ENCODE measurements at places on chromosomes 5 and 9. TPM values are rescaled to one million over a fixed set of nuclear protein-coding genes. Genes with fewer than 3 reads are reported as not detected.

GRCh38 chr9:86723346-86723745, 224.0 kb downstream of the GAS1 start:
- no peak for DNase-seq

- no peak for DNase-seq
Measured at GRCh38 chr5:155250596-155250995, 237.0 kb downstream of the KIF4B start.

- no peak for DNase-seq
Measured at GRCh38 chr5:33832404-33833236, 59.2 kb downstream of the ADAMTS12 start.

HTR4 gene
- total RNA-seq: 18.8 TPM

ST8SIA4 gene
- 4.7 TPM for total RNA-seq

OR13J1 gene
- total RNA-seq: not detected
